Hematopoietic multipotent progenitor cell treated with erythropoietin and hydrocortisone succinate and interleukin-3 and kit ligand, for 17 days (in vitro differentiated cells): ENCODE measurements at places on chromosomes 5 and 9.

GRCh38 chr9:123861086-123861755, 68.7 kb downstream of the DENND1A start:
- DNase-seq = no peak

DNA sequence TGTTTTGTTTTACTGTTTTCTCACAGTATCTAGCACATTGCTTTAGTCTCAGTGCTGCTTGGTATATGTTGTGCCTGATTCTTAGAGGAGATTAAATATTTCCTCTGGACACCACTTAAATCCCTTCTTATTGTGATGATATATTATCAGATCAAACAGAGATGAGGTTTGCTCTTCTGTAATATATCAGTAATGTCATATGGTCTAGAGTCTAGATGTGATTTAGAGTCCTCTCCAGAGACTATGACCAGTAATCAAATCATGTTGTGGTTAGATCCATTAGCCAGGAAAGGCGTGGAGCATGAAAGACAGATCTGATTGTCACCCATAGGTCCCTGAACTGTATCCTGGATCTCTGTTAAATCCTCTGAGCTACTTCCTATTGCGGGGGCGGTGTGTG, 24.4 kb downstream of the CAMK4 start:
- no peak for DNase-seq

DNA sequence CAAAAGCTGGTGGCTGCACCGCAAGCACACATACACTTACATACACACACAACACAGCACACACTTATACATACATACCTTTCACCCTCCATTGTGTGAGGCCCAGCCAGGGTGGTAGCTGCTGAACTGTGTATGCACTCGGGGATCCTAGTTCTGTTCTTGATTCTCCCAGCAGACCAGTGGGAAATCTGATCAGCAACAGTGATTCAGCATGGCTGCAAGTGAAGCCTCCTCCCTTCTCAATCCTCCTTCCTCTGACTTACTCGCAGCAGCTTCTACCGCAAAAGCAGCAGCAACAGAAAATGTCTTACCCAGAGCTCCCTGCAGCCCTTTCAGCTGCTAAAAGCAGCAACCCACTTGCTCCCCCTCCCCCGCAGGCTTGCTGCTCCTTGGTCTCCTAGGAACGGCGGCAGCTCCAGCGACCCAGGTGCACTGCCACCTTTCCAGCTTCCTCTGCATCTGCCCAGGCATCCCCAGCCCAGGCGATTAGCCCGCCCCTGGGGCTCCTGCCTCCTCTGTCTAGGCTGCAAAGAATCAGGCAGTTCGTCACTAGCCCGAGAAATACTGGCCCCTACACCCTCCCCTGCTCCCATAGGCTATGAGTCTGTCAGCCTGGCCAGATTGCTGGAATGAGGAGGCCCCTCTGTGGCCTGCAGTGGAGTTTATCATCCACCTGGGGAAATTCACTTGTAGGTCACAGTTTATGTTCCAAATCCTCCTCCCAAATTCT, at the start of gene KLHL3:
Gene KLHL3, minus strand, starts transcription at position 535 of the 730 bp plus-strand sequence. Its CDS starts 443 bp downstream, at position 92.
- DNase-seq = no peak

DNA sequence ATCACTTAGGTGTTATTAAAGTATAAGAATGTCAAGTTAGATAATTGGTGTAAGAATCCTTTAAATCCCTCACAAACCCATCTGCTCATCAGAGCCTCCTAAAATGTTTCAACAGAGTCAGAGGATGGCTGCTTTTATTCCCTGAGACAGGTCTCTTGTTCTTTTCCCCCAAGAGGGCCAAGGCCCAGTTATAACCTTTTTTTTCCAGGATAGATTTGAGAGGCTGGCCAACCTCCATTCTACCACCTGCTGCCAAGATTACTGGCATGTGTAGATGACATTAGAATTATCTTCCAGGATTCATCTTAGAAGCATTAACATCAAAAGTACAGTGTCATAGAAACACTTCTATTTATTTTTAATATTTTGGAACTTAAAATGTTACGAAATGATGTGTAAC, 305.1 kb downstream of the TRPM3 start:
- DNase-seq = no peak

GRCh38 chr5:172939071-172939470, 20.2 kb upstream of the RPL26L1 start:
- DNase-seq = peak; percentile 29

GRCh38 chr9:33414268-33414667, 11.9 kb upstream of the AQP7 start:
- no peak for DNase-seq

DNA sequence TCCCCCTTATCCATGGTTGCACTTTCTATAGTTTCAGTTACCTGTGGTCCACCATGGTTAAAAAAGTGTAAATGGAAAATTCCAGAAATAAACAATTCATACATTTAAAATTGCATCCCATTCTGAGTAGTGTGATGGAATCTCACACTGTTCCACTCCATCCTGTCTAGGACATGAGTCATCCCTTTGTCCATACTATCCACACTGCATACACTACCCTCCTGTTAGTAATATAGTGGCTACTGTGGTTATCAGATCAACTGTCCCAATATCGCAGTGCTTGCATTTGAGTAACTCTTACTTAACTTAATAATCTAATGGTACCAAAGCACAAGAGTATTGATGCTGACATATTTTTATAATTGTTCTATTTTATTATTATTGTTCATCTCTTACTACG, 100.7 kb downstream of the RAB3C start:
- no peak for DNase-seq

DNA sequence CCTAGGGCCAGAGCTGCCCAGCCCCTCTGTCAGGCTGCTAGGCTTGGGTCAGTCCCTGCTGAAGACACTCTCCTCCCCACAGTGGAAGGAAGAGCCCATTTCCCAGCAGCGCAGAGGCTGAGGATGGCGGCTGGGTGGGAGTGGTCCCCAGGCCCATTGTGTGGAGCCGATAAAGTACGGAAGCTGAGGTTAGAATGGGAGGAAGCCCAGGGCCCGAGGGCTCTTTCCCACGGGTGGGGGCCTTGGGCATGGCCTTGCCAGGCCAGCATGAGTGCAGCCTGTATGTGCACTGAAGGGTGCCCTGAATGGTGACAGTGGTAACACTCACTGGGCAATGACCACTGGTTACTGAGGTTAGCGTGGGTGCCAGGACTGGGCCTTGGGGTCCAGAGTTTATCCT, 125.9 kb downstream of the RGS3 start:
- no peak for DNase-seq

- DNase-seq = no peak
These were observed 47.9 kb upstream of the CTSL start for GRCh38 chr9:87677776-87678587.
